ENCODE measurements at places on chromosomes 5 and 9.

- DNase-seq, result no peak
Measured at GRCh38 chr5:158921441-158922262, 178.1 kb downstream of the EBF1 start.

DNA sequence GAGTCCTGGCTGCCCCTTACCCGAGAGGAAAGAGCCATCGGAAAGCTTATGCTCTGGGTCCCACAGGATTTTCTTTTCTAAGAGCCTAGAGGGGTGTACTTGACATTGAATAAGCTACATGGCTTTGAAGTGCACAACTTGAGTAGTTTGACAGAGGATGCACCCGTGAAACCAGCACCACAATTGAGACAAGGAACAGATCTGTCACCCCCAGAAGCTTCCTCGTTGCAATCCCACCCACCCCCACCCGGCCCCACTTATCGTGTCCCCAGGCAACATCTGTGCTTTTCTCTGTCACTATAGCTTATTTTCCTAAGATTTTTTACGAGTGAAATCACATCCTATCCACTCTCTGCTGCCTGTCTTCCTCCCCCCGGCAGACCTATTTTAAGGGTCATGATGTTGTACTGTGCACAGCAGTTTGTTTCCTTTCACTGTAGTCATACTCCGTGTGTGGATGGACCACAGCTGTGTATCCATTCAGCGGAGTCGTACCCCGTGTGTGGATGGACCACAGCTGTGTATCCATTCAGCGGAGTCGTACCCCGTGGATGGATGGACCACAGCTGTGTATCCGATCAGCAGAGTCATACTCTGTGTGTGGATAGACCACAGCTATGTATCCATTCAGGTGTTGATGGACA is 8.8 kb upstream of the FCN2 start:
- no peak for DNase-seq

DNA sequence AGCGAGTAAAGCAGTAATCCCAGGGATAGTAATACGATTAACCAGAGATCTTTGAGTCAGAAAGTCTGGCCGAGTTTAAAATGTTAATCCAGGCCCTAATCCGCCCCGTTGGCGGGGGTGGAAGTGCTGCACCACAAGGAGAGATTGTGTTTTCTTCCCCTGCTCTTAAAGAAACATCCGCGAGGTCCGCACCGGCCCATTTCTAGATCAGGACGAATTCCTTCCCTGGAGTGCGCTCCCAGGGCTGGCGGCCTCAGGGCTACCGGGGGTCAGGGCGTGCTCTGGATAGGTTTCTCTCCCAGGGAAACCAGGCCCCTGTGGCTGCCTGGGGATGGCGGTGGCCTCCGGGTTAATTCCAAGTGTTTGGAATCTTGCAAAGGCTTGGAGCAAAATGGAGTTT is 9.3 kb upstream of the NEUROG1 start:
- no peak for DNase-seq

DNA sequence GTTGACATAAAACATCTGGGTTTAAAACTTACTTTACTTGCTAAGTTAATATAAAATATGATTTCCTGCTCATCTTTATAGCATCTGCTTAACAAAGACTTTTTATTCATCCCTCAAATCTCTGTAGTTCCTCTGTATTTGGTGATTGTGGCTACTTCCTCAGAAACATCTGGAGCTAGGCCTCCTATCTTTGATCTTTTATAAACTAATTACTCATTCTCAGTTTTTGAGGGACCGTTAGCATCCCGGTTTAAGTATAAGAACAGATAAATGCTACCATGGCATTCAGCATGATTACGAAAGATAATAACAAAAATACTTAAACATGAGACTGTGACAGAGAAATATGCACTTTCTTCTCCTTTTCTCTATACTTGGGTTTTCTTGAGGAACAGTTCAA is 85.3 kb downstream of the SLC38A9 start:
- no peak for DNase-seq

GRCh38 chr9:135969064-135969683 is 8.0 kb upstream of the UBAC1 start:
- DNase-seq, result no peak

DNA sequence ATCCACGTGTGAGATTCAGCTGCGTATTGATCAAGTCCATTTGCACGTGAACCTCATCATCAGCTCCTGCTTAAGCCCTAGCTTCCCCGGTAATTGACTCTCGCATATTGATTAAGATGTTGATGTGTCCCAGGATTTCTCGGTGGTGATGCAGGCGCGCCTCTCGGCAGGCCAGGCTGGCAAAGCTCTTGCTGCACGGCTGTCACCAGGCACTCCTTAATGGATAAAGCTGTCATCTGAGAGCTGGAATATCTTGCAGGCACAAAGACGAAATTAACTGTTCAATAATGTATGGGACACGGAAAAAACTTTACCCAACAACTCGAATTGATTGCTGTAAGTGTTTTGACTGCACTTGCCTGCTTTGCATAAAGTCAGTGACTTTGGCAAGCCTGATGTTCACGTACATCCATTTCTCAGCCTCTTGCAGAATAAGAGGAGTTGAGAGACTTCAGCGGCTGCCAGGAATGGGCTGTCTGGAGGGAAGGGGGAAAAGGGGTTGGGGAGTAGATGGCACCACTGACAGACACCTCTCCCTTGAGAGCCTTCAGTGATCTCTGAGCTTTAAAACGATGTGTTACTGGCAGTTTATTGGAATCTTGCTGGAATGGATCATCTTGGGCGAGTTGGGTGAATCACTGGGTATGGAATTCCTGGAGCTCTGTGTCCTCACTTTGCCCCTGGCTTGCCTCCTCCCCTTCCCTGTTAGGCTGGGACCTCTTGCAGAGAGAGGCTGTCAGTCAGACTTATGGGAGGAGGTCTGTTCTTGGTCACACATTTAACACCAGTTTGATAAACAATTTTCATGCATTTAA is 650.3 kb downstream of the CCDC171 start:
- no peak for DNase-seq

- no peak for DNase-seq
Measured at GRCh38 chr5:42436051-42436450, 12.8 kb downstream of the GHR start.

DNA sequence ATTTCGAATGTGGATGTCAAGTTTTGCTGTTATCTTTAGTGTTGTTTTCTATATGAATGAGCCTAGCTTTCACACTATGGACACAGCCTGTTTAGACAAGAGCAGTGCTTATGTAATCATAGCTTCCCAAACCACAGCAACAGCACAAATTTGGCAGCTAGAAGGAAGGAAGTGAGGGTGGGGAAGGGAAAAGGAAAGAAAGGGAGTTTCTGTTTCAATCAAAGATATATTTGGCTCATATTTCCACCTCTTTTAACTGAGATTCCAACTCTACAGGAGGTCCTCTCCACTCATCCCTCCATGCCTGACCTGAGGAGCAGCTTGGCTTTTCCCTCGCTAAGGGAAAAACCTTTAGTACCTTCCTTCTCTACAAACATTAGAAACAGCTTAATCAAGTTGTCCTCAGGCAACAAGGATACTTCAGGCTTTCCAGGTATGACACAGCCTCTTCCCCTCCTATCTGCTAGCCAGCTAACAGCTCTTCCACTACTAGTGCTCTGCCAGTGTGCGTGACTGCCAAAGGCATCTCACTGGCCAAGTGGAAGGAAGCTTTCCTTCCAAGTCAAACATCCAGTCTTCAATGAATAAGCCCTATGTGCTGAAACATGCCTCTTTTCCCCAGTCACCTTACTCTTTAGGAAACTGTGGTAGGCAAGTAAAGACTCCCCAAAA is 268.6 kb upstream of the PTGER4 start:
- no peak for DNase-seq

DNA sequence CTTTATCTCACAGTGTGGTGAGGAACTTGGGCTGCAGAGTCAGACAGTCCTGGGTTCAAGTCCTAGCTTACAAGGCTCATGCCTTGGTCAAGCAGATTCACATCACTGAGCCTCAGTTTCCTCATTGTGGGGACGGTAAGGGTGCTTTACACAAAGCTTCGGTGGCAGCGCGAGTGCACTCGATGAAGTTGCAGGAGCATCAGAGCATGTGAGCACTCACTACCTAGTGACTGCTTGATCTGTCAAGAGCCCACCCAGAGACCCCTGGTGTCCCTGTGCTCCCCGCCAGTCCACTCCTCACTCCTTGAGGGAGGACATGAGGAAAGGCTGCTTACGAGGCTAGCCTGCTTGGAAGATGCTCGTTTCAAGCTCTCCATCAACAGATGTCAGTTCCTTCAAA is 56.2 kb upstream of the GARNL3 start:
- DNase-seq, result no peak

DNA sequence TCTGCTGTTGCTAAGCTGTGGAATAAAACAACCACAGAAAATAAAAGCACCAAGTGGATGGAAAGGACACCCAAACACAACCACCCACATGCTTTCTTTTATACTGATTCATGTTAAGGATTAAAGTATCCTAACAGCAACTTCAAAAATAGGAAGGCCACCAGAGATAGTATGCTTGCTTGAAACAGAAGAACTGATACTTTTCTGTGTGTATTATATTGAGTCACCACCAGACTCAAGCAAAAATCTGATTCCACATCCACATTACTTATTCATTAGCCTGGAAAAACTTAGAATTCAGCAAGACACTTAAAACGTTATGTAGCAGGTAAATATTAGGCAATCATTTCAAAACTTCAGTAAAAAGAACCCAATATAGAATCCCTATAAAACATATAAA is 52.3 kb downstream of the ZDHHC21 start:
- no peak for DNase-seq

DNA sequence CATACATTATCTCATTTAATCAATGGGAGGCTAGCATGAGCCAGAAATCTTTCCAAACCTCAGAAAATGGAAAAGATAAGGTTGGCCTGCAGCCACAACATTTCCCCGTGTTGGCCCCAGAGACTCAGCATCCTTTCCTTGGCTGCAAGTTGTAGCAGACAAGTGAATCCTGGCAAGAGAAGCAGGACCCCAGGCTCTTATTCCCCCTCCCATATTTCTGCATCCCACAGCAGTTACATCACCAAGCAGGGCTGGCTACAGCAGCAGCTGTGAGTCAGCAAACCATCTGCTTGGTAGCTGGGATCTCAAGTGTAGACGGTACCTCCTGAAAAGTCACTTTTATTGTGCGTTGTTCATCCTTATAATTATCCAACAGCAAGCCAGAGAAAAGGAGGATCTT is 212.4 kb downstream of the GNA14 start:
- no peak for DNase-seq

- DNase-seq, result no peak
Measured at GRCh38 chr9:108417726-108418125, 438.1 kb downstream of the ACTL7B start.

GRCh38 chr5:140174014-140174413 is 974 bp upstream of the CYSTM1 start:
- no peak for DNase-seq

DNA sequence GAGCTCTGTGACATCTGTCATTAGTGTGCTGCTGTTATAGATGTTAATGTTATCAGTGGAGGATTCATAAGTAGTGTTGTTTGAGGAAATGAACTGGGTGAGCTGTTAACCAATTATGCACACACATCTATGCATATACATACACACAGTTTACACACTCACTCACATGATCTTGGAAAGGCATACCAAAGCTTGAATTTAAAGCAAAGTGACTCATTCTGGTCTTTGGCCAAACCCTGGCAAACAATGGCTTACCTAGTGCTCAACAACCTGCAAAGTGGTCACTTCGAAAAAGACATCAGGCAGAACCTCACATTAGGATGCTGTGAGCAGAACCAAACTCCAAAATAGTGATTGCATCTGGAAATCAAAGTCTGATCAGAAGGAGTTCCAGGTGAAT is 1037.3 kb upstream of the CDH6 start:
- no peak for DNase-seq

DNA sequence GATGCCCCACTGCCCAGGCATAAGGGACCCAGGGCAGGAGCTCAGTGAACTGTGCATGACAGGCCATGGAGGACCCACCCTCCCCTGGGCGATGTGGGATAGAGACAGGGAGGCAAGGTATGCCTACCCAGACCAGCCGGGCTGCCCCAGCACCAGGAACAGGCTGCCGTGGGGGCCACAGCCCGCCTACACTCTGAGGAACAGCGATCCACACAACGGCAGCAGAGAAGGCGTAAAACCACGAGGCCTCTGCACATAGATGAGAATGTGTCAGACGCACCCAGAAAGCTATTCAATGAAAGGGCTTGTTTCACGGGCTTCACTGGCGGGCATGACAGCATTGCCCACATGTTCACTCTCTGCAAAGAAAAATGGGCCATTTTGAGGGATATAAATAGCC is 49.5 kb downstream of the SEMA4D start:
- no peak for DNase-seq

- DNase-seq, result no peak
Measured at GRCh38 chr5:57499262-57500050, 16.8 kb upstream of the ACTBL2 start.

DNA sequence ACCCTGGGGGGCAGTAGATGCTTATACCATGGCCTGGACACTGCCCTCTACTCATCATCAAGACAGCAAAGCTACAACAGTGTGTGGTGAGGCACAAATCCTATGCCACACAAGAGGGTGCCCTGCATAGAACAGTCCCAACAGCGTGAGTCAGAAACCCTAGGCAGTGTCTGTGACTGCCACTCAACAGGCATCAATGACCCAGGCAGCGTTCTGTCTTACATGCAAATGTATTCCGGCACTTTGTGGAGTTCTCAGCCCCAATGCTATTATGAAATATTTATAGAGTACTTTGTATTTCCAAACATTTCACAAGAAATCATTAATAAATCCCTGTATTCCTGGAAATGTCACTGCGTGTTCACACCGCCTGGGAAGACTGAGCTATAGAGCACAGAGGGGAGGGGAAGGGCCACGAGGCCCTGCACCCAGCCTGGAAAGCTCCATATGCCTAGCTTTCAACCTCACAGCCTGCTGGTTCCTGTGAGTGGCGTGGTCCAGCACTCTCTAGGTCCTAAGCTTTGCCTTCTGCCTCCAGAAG is 77.7 kb downstream of the NIPSNAP3B start:
- DNase-seq, result no peak

DNA sequence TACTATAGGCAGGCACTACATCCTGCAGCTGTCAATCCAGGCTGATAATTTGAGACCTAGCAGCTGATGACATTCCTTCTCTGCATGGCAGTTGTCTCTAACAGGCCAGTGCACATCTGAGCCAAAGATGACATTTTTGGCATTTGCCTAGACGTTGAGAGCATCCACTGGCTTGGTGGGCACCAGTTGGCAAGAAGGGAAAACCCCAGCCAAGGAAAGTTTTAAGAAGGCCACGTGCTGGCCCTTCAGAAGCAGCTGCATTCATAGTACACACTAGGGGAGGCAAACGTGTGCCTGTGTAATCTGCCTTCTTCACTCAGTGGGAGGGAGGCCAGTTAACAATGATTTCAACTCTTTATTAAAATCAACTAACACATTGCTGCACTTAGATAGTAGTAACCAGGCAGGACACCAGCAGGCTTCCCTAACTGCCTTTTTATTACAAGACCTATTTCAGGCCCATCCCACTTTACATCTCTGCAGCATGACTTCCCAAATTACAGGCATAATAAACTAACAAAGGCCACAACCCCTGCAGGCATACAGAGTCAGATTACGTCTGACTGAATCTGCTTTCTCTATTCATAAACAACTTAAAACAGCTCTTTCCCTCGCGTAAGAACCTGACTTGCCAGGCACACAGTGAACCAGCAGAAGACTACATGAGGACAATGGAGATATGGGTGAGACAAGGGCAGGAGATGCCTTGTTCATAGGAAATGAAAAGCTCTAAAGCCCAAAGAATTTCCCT is 576.3 kb downstream of the PDE4D start:
- DNase-seq, result no peak

Measured in cortex of kidney (tissue), 1 donor.